Caki2 (cell line): ENCODE measurements at places on chromosomes 7 and 10. TPM values are rescaled to one million over a fixed set of nuclear protein-coding genes. Genes with fewer than 3 reads are reported as not detected.

- DNase-seq = no peak
Observed at GRCh38 chr10:108037061-108037460, 872.6 kb upstream of the SORCS1 start.

DNA sequence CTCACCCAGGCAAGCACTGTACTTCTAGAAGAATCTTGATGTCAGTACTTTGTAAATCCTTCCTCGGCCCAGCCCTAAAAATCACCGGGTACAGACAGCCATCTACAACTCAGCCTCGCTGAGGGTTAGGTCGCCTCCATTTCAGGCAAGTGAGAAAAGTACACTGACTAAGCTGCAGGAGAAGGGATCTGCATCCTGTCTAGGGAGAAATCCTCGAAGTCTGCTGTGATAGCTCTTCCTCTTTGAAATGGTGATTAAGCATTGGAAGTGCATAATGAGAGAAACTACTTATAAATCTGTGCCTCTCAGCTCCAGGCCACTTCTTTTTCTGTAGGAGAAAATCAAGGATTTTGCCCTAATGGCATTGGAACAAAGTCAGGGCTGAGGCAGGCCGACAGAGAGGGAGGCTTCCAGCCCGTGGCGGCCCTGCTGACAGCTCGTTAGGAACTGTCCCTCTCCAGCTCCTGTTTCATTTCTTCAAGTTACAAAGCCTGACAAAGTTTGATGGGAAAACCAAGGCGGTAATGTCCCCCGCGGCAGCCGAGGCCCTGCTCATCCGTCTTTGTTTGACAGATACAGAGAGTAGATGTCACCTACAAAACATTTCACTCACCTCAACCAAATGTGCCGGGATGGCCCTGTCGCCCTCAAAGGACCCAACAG is 14.1 kb upstream of the GOT1 start:
- DNase-seq = no peak

DNA sequence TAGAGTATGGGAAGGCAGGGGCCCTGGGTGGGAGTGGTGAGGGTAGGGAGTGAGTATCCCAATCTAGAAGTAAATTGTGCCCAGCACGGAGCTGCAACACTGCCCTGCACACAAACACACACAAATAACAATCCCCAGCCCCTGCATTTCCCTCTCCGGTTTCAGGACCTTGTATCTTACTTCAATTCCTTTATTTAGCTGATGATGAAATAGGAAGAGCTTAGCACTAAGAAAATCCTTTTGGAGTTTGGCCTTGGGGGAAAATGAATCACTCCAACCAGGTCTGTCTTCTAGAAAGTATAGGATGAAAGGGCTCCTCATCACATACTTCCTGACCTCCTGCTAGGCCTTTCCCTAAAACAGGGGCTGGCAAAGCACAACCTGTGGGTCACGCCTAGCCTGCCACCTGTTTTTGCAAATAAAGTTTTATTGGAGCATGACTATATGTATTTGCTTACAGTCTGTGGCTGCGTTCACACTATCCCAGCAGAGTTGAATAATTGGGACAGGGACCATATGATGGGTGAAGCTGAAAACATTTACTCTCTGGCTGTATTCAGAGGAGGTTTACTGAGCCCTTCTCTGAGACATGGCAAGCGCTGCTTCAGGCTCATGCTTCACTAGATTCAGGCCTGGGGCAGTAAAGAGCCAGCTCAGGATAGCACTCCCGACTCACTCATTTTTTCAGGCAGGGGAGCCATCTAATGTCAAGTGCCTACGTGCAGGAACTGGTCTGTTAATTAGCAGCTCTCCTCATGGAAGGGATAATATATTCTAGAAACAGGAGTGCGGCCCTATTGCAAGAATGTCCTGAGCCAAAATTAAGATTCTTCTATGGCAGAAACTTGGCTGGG is 111.0 kb downstream of the EGFR start:
- peak; percentile 62 for DNase-seq

TMEM236 gene
- 0.14 TPM in 1 of 2 replicates, not detected in the other for total RNA-seq
